ENCODE measurements at places on chromosomes 13 and 19. TPM values are rescaled to one million over a fixed set of nuclear protein-coding genes. Genes with fewer than 3 reads are reported as not detected.
A peak's percentile ranks its signal among the peaks of the same experiment; 100 is the strongest.

DNA sequence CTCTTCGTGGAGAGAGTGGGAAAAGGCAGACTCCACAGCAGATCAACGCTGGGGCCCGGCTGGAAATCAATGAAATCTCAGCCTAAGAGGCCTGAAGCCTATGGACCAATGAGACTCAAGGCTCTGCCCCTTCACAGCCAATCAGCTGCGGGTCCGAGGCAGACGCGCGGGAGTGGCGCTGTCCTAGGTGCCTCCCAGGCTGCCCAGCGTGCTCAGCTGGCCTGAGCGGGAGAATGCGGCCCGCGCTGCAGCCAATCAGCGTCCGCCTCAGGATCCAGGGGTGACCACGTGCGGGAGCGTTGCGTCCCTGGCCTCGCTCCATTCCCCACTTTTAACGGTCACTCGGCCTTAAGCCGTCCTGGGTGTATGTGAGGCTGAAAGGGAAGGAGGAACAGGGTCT lies at the start of gene ZBTB32:
Gene ZBTB32, plus strand, starts transcription at position 341 of the 400 bp plus-strand sequence. CDS start 10,069 bp downstream, outside the sequence.
- no peak for DNase-seq

DNA sequence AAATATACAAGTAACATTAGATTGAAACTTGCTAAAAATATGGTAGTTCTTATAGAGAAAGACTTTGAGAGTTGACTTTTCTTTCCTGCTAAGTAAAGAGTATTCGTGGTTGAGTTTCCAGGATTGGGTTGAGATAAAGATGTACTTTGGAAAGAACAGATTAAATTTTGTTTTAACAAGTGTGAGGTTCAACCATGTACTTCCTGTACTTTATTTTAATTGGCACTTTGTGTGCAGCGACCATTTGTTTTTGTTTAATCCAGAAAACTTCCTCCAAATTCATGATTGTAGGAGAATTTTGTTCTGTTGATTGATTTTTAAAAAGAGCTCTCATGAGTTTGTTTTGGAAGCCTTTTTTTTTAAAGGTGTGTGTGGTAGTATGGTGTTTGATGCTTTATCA lies 46.9 kb downstream of the PAN3 start:
- DNase-seq, result no peak

DNA sequence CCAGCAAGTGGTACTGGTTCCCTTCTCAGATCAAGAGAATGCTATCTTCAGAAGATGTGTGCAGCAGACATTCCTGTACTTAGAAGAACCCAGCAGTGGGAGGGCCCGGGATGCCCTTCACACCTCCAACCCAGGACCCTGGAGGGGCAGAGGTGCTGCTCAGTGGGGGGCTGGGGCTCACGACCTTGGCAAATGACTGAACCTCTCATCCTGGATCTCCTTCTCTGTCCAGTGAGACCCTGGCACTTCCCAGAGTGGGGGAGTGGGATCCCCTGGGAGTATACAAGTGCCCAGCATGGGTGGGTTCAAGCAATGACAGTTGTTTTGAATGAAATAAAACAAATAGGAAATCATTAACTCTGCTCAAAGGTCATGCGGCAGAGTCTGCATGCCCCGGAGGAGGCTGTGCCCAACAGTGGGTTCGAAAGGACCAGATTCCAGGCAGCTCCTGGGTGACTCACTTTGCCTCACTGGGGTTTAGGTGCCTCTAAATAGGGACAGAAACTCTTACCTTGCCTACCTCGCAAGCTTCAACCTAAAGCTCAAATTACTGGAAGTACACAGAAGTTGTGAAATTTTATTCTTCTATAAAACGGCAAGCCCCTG lies 26.9 kb downstream of the GGACT start:
- no peak for DNase-seq

DNA sequence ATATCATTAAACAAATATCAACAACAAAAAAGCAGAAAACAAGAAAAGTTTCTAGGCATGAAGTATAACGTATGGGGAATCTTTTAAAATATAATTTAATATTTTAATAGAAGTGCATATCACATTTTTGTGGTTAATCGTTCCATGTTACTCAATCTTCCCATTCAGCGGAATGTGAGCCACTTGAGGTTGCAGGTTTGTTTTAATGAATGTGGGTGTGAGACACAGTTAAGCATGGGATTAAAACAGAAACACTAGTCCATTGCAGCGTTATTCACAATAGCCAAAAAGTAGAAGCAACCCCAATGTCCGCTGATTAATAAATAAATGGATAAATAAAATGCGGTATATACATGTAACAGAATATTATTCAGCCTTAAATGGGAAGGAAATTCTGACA lies 146.0 kb downstream of the NDFIP2 start:
- DNase-seq, result no peak

DNA sequence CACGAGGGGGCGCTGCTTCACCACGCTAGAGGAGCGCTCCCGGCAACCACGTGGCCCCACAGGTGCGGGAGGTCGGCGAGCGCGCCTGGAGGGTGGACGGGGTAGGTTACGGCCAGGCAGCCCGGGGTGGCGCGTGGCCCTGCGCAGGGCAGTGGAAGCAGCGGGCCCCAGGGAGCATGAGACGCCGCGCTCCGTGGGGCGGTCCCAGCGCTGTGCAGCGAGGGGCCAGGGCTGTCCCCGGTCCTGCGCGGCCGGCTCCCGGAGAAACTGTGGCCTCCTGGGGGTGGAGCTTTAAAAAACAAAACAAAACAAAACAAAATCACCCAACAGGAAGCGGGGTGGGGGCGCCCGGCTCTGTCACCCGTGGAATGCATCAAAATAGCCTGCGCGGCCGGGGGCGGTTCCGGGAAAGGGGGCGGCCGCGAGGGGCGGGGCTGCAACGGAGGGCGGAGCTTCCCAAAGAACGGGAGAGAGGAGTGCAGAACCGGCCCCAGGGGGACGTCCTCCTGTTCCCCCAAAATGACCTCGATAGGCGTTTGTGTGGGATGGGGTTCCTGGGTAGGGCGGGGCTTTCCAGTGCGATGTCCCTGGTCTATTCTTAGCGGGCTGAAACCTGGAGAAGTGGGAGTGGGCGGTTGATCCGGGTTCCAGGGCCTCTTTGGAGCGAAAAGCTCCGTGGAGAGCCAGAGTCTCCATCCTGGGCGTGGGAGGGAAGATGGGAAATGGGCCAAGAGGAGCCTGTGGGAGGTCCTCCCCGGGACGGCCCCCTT lies 27.3 kb downstream of the NUMBL start:
- DNase-seq, result peak; percentile 87

DNA sequence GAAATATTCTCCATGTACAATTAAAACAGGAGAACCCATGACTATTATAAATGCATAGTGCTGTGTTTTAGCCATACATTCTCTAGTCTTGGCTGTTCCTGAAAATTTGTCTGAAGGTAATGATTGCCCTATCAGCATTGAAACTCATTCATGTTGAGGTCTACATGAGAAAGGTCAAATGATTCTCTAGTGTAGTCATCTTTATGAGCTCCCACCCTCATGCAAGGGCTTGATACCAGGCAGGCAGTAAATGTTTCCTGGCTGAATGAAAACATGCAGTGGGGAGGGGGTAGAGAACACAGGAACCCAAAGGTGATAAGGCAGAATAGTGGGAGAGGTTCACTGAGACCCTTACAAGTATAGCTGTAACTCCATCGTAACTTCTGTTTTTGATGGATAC lies 424.3 kb downstream of the COG6 start:
- no peak for DNase-seq

DNA sequence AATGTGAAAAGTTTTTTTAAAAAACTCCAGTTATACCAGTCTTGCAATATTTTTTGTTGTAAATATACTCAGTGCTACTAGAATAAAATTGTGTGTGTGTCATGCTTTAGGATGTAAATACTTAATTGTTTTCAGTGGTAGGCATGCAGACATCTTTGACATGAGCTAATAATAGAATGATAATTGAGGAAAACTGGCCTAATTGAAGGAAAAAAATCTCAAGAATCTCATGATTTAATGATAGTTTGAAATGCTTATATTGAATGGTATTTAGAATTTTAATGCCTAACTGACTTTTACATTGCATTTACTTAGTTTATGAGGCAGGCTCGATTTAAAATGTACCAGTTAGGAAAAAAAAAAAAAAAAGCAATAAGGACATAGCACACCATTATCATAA lies 3.2 kb upstream of the MAB21L1 start:
- no peak for DNase-seq

DNA sequence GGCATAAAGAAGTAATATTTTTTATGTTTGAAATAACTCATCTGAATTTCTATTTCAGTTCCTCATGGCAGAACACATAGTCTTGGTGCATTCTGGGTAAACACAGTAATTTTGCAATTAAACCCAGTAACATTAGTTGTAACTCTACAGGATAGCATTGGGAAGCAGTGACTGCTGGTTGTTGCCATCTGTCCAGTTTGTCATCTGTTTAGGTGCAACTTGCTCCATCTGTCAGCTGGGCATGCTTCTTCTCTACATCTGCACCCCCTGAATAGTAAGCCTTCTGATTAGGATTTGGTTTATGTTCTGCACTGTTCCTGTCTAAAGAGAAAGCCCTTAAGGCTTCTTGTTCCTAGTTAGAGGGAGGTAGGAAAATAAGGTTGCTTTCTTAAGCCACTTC lies 63.5 kb upstream of the CSNK1A1L start:
- no peak for DNase-seq

GRCh38 chr13:76975863-76976262 lies 16.0 kb upstream of the CLN5 start:
- DNase-seq, result no peak

- no peak for DNase-seq
These were observed 22.5 kb downstream of the DOT1L start for GRCh38 chr19:2186071-2186846.

DNA sequence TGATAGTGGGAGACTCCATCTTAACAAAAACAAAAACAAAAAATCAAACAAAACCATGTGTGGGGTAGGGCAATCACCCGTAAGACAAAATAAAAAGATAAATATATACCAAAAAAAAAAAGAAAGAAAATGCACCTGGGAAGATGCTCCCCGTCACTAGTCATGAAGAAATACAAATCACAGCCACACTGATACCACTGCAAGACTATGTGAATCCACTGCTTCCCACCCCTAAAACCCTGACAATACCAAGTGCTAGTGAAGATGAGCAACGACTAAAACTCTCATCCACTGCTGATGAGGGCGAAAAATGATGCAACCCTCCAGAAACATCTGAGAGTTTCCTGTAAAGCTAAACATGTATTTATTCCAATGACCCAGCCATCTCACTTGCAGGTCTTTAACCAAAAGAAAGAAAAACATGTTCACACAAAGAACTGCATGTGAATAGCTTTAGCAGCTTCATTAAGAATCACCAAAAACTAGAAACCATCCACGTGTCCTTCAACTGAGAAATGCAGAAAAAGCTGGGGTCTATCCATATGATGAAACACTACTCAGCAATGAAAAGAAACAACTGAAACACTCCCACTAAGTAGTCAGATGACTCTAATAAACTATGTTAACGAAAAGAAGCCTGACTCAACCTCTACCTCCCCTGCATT lies 31.7 kb downstream of the BRD4 start:
- no peak for DNase-seq

GRCh38 chr19:46031781-46032596 lies 8.8 kb downstream of the IGFL4 start:
- DNase-seq, result no peak

GRCh38 chr13:46382224-46382623 lies 4.8 kb downstream of the RUBCNL start:
- DNase-seq, result no peak

GRCh38 chr13:80753866-80754265 lies 412.9 kb upstream of the SPRY2 start:
- DNase-seq, result no peak

GRCh38 chr13:105607426-105607825 lies 928.0 kb downstream of the EFNB2 start:
- no peak for DNase-seq

- no peak for DNase-seq
These were observed 244.5 kb downstream of the SPRY2 start for GRCh38 chr13:80096383-80096782.

DNA sequence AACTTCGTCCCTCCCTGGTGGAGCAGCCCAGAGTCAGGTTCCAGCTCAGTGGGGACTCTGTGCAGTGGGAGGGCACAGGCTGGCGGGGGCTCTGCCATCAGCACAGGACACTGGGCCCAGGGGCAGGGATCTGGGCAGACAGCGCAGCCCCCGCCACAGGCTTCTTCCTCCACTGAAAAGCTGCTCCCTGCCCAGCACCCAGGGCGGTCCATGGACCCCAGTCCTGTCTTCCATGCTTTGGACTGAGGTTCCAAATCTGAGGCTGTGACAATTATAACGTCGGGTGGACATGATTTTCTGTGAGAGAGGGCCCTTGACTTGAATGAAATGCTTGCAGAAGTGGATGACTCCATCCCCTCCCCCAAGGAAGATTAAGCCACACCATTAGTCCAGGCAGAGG lies 21.2 kb upstream of the NCCRP1 start:
- DNase-seq, result no peak

Gene OSCAR
- 0.23 TPM for polyA plus RNA-seq

Gene CNN1
- polyA plus RNA-seq, result not detected

Gene ADM5
- not detected for polyA plus RNA-seq

Gene CKM
- polyA plus RNA-seq, result not detected

Gene ARID3A
- 1.1 TPM for polyA plus RNA-seq

All from CD4-positive, alpha-beta memory T cell (primary cell).